Foreskin melanocyte (primary cell): ENCODE measurements at places on chromosomes 7 and 10.

DNA sequence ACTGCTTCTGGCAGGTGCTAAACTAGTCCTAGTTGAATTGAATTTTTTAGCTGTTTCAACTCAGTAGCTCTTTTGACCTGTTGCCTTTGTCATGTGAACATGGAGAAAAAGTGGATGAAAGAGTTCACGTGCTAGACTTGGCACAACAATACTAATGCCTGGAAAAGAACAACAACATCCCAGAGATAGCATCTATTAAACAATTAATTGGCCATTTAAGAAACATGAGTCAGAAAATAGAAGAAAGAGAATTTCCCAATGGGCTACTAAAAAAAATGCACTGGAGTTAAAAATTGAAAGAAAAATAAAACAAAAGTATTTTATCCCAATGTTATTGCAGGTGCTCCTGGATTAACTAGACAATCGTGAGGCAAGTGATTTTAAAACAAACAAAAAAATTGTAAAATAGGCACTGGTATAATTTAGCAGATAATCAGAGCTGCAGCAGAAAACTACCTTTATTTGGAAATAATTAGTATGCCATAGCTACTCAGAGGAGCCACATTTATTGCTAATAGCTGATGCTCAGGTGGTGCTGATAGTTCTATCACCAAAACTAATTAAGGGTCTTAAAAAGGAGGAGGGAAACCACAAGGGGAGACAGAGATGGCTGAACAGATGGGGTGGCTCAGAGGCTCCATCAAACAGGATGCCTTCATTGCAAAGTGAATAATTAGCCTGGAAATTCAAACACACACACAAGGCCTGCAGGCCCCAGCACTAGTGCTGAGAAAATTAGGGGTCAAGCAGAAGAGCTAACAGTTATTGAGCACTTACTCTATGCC is 17.6 kb downstream of the CCDC71L start:
- DNase-seq = no peak

GRCh38 chr7:20284771-20285143 is 45.9 kb upstream of the ITGB8 start:
- DNase-seq = no peak

- DNase-seq = no peak
Observed at GRCh38 chr10:123854003-123854402, 37.6 kb downstream of the CPXM2 start.

- DNase-seq = no peak
Observed at GRCh38 chr7:14219125-14219524, 229.7 kb upstream of the ETV1 start.

- no peak for DNase-seq
Observed at GRCh38 chr10:131314799-131315198, 3.3 kb upstream of the TCERG1L start.
